ENCODE measurements at places on chromosomes 12 and 14.

GRCh38 chr12:88556213-88556774, 24.0 kb downstream of the KITLG start:
- DNase-seq = no peak

DNA sequence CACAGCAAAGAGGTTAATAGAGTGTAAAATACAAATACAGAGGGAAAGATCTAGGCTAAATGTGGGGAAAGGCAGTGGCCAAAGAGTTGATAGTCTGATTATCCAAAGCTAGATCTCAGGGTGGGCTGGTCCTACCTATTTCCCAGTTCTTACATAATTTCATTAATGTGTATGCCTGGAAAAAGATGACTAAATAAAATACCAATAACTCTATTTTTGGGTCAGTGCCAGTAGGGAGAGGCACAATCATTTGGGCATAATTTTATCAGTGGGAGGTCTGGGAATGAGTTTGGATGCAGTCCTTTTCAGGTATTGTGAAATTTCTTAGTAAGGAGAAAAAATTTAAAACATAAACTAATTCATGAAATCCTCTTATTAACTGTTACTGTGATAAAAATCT, 30.6 kb upstream of the CLEC14A start:
- DNase-seq = no peak

GRCh38 chr12:109934026-109934425, 34.0 kb downstream of the TCHP start:
- no peak for DNase-seq

- no peak for DNase-seq
These were observed 98.6 kb downstream of the VRK1 start for GRCh38 chr14:96895658-96896271.
